ENCODE measurements at places on chromosomes 7 and 10.

DNA sequence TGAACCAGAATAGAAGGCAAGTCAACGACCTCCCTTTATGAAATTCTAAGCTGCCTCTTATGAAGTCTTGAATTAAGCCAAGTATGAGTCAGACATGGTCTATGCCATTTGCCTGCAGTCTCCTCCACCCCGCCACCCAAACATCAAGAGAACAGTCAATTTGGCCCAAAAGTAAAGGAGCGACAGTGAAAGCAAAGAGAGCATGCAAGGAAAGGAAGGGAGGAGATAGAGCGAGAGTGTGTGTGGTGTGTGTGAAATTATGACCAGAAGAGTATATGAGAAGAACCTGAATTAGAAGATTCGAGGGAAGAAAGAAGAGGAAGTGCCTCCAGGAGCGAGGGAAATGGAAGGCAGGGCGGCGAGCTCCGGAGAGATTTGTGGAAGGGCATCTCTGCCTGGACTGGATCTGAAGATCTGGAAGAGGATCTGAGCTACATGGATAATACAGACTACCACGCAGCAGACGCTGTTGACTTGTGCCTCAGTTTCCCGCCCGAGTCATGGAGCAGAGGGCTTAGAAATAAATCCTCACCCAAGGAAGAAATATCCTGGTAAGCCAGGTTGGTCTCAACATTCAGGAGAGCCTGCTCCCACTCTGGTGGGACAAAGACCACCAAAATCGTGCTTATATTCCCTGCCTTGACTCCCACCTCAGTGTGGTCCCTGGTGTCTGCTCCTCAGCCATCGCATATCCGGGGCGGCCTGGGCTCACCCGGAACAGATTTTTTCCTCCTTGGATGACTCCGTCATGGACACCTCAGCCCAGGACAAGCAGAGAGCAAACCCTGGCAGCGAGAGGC is 459 bp downstream of the ZDHHC6 start:
- no peak for DNase-seq

DNA sequence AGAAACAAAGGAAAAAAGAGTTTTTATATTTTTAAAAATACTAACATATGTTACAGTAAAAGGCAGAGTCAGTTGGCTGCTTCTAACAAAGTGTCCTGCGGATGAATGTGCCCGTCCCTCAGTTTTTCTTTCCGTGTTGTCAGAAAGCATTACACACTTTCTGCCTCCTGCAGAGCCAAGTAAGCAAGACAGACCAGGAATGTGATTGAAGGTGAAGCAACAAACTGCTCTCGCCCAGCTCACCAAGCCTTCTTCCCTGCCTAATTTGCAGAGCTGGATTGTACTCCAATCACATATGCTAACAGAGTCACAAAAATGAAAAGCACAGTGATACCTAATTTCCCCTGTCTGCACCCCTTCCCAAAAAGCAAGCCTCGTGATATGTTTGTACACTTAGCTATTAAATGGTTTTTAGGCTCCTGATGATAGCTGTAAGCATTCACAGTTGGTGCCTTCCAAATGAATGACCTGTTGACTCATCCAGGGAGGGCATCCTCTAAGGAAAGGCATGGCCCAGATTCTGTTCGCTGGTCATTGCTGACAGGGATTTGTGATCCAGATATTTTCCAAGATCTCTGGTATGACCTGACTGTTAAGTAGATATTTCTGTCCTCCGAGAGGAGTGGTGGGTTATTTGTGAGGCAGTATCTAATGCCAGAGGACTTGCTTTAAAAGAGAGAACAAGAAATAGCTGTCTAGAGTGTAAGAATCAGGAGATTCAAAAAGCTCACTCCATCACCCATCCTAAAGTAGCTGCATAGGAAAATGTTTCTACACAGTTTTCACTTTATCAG is 187.3 kb upstream of the PLXDC2 start:
- no peak for DNase-seq

GRCh38 chr7:1567049-1567771 is 2.6 kb downstream of the PSMG3 start:
- DNase-seq: no peak

DNA sequence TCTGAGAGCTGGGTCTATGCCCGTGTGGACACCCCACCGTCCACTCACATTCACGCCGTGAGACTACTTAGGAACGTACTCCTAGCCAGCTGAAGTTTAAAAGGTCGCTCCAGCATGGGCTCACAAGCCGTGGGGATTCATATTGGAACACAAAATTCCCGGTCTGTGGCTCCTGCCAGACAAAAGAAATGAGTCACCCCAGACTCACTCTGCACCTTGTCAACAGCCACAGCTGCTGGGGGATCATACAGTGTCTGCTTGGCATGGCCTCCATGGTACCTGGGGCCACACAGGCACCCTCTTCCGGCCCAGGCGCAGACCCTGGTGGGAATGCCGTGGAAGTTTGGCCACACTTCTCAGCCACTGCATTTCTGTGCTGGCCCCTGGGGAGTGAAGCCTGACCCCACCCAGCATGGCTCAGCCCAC is 228.4 kb downstream of the DNAJB6 start:
- DNase-seq: no peak

DNA sequence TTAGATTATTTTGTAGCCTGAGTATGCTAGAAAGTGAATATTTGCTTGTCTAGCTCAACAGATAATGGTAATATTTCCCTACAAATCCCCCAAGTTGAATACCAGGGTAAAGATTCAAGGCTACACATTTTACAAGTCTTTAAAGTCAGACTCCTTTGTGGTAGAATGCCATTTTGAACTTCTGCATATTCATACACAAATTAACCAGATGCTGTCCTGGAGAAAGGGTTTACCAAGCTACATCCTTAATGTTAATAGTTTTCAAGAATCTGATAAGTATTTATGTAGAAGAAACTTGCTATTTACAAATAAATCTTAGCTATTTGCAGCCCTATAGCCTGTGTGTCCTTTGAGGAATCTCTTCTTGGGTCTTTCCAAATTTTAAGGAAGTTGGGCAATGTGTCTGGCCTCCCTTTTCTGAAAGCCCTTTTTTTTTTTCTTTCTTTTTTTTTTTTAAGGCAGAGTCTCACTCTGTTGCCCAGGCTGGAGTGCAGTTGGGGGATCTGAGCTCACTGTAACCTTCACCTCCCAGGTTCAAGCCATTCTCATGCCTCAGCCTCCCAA is 82.6 kb downstream of the CPEB3 start:
- no peak for DNase-seq

- no peak for DNase-seq
These were observed 220.5 kb downstream of the CDK14 start for GRCh38 chr7:90816511-90817142.

DNA sequence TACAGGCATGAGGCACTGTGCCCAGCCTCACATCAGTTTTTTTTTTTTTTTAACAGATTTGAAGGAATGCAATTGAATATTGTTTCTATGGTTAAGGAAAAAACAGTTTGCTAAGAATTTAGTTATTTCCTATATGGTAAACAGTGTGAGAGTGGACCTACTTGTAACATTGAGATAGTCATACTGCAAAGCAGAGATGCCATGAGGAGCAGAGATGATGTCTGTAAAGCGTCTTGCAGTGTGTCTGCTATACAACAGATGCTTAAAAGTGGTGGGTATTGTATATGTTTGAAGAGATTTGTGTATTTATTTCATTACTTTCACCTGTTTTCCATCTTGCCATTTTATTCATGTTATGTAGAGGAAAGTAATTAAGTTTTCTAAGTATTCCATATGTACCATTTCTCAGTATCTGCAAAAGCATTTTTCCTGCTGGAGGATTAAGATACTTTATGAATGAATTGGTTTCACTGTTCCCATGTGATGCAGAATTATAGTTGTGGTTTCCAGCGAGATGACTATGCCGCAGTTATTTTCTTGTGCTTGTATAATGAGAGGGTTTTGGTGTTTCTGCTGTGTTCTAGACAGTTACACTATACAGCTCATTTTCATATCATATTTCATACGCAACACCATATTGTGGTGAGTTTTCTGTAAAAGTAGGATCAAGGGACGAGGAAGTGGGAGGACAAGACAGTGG is 26.6 kb downstream of the TET1 start:
- DNase-seq: no peak

DNA sequence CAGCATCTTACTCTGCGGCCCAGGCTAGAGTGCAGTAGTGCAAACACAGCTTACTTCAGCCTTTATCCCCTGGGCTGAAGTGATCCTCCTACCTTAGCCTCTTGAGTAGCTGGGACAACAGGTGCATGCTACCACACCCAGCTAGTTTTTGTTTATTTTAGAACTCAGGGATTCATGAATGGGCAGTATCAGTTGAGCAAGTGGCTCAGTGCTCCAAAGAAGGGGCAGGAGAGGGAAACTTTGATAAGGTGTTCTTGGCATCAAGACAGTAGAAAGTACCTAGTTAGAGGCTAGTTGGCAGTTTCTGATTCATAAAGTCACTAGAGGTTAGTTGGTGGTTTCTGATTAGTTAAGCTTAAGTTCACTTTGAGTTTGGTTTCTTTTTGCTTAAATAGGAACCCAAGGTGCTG is 18.4 kb downstream of the TRIM24 start:
- no peak for DNase-seq

DNA sequence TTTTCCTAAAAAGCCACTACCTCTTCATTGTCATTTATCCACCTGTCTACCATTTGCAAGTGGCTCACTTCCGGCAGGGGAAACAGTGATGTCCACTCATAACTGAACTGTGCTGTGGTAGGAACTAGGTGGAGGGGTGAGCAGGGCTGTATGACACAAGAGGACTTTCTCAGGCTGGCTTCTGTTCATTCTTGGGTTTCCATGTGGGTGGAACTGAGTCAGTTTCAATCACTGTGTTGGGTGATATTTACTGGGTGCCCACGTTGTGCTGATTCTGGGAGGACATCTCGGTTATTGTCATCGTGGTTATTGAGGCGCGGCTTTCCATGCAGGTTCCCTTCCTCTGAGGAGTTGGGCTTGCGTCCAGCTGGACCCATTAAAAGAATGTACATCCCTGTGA is 38.8 kb downstream of the RAMP3 start:
- peak; percentile 5 for DNase-seq

GRCh38 chr7:134473861-134474291 is 15.0 kb upstream of the AKR1B1 start:
- no peak for DNase-seq

DNA sequence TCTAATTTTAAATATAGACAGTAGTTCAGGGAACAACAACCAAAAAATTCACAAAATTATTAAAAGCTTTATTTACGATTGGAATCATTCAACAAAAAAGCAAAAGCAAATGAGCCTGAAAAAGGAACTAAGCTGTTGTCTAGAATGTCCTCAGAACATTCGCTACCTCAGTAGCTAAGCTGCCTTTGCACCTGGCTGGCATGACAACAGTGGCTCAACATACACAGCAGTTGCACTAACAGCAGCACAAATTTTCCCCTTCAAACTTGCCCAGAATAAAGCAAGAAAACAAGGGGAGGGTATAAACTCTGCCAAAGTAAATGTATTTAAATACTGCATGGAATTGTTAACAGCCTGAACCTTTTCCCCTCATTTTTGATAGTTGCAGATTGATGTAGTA is 70.4 kb upstream of the GRID1 start:
- DNase-seq: no peak
